Activated T-cell treated with anti-CD3 and anti-CD28 coated beads for 24 hours (primary cell): ENCODE measurements at places on chromosomes 12 and 14.

GRCh38 chr14:65880507-65880906, 468.0 kb downstream of the FUT8 start:
- DNase-seq = no peak

- no peak for DNase-seq
Observed at GRCh38 chr12:46473634-46474329, 101.2 kb upstream of the SLC38A2 start.

DNA sequence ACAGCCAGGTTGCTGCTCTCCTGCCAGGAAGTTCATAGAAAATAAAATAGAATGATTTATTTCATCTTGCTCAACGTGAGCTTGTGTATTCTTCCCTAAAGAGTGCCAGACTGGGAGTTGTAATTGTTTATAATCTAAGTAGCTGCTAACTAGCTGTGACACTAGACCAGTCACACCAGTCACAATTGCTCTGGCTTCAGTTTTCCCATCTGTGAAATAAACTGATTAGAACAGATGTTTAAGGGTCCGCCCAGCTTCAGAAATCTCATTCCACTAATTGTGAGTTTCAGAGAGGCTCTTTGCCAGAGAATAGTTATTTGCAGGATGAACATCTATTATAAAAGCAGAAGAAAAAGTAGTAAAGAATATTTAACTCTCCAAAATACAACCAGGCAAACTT, 55.6 kb upstream of the ZDHHC17 start:
- no peak for DNase-seq

DNA sequence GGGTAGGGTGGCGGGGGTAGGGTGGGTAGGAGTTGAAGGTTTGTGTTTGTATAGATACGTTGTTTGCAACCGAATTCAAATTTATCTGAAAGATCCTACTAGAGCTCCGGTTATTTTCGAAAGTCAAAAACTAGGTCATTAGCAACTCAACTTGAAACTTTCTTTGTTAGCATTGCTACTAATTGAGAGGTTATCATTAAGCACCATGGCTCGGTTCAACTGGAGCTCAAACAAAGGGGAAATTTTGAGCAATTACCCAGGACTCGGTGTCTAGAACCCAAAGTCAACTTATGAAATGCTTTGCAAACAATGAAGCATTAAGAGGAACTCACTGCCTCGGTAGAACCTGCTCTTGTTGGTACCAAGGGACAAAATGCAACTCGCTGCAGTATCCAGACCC, 207.7 kb downstream of the BCAT1 start:
- no peak for DNase-seq

DNA sequence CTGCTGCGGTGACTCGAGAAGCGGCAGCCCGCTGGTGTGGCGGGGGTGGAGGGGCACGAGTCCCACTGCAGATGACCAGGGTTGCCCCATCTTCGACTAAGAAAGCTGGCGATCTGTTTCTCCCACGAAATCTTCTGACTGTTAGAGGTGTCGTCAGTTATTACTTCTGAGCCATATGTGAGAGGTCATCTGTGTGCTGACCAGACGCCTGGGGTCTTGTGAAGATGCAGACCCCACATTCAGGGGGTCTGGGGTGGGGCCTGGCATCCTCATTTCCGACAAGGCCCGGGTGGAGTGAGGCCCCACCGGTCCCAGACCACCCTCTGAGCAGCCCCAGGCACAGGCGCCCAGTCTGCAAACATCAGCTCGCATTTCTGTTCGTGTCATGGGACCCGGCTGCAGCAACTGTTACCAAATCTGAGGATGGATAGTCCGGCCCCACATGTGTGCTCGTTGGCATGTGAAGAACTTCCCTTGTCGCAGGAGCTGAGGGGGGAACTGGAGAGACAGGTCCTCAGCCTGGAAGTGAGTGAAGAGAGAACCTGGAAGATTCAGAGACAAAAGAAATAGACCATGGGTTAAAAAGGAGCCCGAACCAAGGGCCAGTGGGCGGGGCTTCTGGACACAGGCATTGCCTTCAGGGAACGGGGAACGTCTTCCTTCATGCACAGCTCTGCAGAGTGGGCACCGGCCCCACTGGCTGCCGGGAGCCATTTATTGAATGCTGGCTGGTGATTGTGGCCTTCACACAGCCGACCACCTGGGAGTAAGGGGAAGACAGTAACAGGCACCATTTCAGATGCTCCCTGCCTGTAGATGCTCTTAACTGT, 135.2 kb downstream of the ADGRD1 start:
- DNase-seq = no peak

DNA sequence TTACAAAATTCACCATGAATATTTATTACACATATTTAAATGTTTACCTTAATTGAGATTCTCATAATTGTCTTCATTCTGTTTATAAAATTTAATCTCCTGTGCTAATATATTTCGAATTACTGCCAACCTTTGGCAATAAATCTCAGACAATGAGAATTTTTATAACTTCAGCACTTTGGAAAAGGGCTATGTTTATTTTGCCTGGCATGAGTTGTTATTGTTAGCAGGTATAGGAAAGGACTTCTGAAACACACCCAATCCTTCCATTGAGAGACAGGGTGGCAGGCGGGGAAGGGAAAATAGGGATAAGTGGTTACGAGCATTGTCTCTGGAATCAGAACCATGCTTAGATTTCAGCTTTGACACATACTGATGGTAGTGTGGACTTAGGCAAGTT, 12.1 kb upstream of the MSRB3 start:
- DNase-seq = no peak

DNA sequence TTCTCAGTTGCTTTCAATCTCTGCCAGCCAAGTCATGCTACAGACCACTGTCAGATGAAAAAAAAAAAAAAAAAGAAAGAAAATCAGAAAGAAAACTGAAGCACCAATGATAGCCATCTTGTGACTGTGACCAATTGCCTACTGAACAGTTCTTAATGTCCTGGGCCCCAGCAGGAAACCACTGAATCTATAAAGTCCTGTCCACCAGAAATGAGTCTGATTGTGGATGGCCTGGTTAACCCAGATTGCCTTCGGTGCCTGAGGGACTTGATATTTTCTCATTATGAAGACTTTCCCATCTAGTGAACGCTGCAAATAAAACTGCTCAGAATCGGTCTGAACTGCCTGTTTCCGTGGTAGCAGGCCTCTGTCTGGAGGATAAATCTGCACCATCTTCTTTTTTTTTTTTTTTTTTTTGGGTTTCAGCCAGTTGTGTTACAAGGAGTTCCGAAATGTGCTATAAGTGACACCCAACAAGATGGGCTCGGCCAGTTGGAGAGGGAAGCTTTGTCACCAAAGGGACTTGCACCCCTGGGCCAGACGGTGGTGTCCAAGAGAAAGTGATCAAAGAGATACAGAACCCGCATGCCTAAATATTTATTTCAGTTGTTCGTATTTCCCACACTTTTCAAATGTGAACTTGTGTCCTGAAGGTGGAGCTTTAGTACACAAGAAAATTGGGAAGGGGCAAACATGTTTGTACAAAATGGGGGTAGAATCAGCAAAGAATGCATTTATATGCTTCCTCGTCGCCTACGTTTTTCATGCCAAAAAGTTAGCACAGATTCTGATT, 3.0 kb upstream of the PLXNC1 start:
- no peak for DNase-seq

DNA sequence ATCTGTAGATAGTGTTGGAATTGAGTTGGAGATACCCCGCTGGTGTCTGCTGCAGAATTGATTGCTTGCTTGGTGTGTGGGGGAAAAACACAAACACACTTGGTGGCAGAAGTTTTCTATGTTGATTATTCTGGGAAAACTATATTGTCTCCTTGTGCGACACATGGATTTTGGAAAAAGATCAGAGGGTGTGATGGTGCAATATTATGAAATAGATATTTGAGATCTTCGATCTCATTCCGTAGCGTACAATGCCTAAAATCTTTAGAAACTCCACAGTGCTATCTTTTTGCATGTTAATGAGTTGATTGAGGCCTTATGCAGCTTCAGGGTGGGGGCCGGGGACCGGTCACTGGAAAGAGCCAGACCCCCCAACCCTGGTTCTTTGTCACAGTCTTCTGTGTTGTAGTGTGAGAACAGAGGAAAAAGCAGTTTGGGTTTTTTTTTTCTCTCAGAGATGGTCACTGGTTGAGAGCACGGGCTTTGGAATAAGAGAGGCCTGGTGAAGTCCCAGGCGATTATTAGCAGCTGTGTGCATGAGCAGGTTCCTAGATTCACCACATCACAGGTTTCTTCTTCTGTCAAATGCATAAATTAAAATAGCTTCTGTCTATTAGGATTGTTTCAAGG, 88.2 kb downstream of the ST8SIA1 start:
- DNase-seq = no peak

DNA sequence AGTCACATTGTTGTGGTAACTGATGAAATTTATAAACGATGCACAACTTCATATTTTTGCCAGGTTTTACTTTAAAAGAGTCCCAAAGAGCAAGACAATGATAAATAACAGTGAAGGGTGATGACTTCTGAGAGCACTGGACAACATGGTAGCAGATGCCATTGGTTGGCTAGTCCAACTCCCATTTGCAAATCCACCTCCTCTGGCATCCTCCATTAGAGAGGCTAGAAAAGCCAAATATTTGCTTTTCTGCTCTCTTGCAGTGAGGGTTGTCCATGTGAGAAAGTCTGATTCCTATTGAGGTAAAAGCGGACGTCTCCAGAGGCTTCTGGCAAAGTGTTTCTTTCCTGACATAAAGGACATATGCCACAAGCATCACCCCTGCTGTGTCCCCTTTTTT, 89.6 kb upstream of the BMP4 start:
- no peak for DNase-seq

- DNase-seq = no peak
Observed at GRCh38 chr12:102005256-102005655, 56.5 kb downstream of the WASHC3 start.
